ENCODE measurements at places on chromosomes 11 and 22.

- DNase-seq, result peak; percentile 16
Observed at GRCh38 chr11:2800655-2801531, 84.7 kb downstream of the CDKN1C start.

GRCh38 chr11:35148163-35148837 is 9.3 kb downstream of the CD44 start:
- no peak for DNase-seq

- no peak for DNase-seq
Observed at GRCh38 chr22:45318558-45319323, 9.0 kb downstream of the FAM118A start.

DNA sequence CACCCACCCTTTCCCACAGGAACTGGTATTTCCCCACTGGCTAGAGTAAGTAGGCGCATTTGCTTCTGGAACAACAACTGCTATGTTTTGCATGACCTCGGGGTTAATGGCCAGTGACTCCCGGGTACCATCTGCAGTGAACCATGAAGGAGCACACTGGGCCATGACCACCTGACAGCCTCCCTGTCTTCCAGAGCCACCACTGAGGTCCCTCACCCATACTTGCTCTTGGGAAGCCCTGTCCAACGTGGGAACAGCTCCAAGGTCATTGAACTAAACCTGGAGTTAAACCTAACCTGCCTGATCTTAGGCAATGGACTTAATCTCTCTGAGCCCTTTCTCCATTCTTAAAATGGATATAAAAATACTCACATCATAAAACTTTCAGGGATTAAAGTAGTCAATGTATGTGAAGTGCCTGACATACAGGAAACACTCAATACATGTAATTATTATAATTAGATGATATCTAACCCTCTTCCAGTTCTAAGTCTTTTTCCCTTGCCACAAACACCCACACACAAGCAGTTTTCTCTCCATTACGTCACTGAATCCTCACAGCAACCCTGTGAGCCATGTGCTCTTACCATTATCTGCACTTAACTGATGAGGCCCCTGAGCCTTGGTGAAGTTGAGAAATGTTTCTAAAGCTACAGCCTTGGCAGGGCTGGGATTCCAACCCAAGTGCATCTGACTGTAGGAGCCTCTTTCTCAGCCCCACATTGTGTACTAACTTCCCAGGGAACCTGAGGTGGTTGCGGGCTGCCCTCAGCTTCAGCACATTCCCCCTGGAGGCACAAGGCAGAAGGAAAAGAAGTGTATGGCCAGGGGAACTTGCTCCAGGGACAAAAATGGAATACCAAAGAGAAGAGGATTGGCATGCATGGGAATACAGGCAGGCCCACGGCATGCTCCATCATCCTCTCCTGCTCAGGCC is 74.5 kb upstream of the NCAM1 start:
- no peak for DNase-seq

DNA sequence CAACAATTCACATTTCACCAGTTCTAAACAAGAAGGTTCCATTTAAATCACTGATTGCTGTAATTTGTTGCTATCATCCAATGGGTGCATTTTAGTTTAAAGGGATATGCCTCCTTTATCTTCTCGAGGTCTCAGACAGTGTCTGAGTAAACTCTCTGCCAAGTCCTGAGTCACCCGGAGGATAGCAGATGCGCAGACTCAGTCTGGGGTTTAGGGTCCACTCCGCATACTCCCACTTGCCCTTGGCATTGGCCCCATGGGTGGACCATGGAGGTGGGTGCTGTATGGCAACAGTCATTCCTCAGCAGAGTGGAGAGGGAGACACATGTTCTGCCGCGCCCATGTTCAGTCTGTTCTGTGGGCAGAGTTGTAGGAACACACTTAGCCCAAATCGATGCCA is 65.4 kb upstream of the CRTAM start:
- no peak for DNase-seq

- no peak for DNase-seq
Observed at GRCh38 chr22:23832226-23833016, 6.4 kb downstream of the DERL3 start.

- no peak for DNase-seq
Observed at GRCh38 chr22:45762545-45763235, 91.1 kb downstream of the ATXN10 start.

- no peak for DNase-seq
Observed at GRCh38 chr22:43313890-43314474, 29.2 kb downstream of the SCUBE1 start.

DNA sequence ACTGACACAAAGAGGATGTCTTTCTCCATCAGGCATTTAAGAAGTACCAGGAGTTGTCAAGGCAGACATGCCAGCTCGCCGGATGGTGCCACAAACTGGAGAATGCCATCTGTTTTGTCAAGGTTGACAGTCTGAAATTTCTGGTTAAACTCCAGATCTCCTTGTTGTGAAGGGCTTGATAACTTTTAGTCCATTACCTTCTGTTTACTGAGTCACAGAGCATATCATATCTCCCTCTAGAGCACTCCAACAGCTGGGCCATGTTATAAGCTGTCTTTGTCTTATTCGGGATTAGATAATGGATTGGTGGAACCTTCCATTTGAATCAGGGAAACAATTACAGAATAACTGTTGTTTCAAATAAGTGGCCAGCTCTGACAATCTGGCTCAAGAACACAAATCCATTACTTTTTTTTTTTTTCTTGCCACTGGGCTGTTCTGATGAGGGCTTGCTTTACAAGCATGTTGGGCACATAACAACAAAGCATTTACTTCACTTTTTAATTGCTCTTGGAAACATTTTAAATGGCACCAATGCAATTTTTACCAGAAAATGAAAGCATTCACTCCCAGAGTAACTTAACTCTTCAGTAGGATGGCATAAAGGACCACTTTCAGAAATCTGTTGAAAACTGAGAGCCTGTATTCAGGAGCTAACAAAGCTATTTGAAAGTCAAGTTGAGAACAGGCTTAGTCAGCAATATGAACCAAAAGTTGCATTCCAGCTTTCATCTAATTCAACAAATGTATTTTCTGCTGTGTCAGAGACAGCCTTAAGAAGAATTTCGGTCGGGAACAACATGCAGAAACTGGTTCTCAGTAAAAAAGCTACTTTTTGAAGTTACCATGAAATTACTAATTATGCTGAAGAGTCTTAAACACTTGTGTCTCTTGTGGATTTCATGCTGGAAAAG is 227.6 kb upstream of the PITPNB start:
- no peak for DNase-seq

GRCh38 chr22:38700789-38701628 is at the start of gene JOSD1:
TSS of gene JOSD1 (minus strand) at chr22:38700943. CDS start at chr22:38699987, 956 bp downstream.
- DNase-seq, result peak; percentile 95

- DNase-seq, result no peak
Observed at GRCh38 chr11:133886029-133886428, 40.7 kb upstream of the SPATA19 start.

GRCh38 chr22:47075568-47075967 is 313.1 kb downstream of the TBC1D22A start:
- no peak for DNase-seq

- peak; percentile 17 for DNase-seq
Observed at GRCh38 chr11:84890676-84891075, 736.5 kb downstream of the DLG2 start.

DNA sequence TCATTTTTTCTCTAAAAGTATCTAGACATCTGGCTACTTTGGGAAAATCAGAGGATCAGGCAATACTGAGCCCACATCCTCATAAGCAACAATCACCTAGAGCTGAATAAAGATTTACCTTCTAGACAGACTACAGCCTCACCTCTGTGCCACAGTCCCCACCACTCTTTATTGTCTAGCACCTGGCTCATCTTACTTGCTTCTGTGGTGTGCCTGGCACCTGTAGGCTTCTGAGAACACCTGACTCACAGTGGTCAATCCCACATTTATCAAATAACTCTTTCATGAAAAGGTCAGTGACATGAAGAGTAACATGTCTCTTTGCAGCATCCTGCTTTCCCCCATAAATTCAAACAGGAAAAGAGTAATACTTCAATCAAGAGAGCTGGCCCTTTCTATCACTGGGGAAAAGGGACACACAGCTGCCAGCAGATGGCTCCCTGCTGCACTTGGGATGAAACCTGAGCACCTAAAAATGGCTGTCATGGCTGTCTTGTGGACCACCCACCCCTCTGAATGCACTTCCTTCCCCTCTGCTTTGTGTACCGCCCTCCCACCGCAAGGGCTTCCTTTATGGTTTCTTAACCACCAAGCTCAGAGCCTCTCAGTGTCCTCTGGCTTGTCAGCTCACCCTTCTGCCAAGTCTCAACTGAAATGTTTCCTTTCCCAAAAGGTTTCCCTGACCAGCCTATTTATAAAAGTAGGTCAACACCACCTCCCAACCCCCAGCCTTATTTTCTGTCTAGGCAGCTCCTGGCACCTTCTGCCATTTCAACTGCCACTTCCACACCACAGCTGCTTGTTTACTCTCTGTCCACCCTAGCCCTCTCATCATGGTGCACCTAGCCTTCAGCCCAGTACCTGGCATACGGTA is 9.3 kb downstream of the TFIP11 start:
- DNase-seq, result peak; percentile 83

GRCh38 chr22:35609261-35609660 is 7.9 kb downstream of the MB start:
- DNase-seq, result no peak

GRCh38 chr22:20639343-20639742 is 131.9 kb downstream of the MED15 start:
- no peak for DNase-seq

DNA sequence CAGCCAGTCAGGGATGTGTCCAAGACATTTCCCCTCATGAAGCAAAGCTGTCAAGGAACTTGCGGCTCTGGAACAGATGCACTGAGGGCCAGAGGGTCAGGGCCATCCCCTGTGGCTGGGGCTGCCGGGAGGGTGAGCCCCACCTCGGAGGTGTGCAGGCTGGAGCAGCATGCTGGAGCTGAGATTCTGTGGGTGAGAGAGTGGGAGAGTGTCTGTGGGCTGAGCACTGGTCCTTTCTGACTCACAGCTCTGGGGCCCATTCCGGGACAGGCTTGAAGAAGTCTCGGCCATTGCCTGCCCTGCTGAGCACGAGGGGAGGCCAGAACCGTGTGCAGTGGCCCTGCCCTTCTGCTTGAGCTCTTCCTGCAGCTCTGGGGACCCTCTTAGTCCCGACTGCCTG is 2.1 kb downstream of the OMP start:
- no peak for DNase-seq
